CD8-positive, alpha-beta memory T cell (primary cell): ENCODE measurements at places on chromosomes 2 and 18.

DNA sequence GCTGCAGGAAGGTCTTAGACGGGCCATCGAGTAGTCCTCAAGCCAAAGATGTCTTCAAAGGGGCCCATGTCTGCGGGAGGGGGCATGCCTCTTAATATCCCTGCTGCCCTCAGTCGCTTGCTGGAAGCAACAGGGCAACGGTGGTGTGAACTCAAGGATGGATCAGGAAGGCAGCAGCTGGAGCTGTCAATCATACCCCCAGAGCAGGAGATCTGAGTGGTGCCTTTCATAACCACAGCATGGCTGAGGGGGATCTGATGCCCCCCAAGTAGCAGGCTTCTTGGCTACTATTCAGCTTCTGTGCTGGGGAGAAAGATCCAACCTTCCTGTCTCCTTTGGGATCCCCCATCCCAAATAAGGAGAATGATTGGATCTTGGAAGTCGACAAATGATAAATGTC lies 46.4 kb downstream of the INSIG2 start:
- DNase-seq = no peak

- DNase-seq = no peak
Measured at GRCh38 chr2:42450136-42450535, 43.6 kb downstream of the KCNG3 start.

DNA sequence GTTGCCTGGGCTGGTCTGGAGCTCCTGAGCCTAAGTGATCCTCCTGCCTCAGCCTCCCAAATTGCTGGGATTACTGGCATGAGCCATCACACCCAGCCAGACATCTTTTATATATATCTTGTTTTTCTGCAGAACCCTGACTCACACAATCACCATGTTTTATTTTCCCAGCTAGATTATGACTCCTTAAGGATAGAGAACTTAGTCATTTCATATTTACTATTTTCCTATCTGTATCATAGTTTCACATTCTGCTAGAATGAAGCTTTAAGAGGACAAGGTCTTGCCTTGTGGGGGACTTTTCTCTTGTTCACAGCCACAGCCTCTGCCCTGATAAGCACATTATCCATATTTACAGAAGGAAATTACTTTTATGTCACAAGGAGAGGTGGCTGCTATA lies 73.9 kb downstream of the LBH start:
- no peak for DNase-seq

DNA sequence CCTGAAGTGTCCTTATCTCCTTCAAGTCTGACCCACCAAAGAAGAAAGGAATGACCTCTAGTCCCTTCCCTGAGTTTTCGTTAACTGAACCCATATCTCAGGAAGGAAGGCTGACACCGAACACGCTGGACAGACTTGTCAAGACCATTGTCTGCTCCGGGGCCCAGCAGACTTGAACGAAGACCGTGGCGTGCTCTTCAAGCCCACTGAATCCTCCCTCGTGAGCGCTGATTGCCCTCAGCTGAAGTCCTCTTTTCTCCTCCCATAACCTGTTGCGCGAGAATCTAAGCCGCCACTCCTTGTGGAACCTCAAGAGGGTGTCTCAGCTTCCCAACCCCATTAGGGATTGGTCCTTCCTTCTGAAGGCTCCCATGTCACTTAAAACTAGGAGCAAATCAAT lies 634 bp upstream of the CNDP1 start:
- no peak for DNase-seq
